ENCODE measurements at places on chromosomes 7 and 10.
A peak's percentile ranks its signal among the peaks of the same experiment; 100 is the strongest.

GRCh38 chr7:134071355-134072331 lies 55.5 kb upstream of the LRGUK start:
- DNase-seq, result no peak

GRCh38 chr7:136104269-136104603 lies 127.1 kb upstream of the MTPN start:
- DNase-seq, result no peak

DNA sequence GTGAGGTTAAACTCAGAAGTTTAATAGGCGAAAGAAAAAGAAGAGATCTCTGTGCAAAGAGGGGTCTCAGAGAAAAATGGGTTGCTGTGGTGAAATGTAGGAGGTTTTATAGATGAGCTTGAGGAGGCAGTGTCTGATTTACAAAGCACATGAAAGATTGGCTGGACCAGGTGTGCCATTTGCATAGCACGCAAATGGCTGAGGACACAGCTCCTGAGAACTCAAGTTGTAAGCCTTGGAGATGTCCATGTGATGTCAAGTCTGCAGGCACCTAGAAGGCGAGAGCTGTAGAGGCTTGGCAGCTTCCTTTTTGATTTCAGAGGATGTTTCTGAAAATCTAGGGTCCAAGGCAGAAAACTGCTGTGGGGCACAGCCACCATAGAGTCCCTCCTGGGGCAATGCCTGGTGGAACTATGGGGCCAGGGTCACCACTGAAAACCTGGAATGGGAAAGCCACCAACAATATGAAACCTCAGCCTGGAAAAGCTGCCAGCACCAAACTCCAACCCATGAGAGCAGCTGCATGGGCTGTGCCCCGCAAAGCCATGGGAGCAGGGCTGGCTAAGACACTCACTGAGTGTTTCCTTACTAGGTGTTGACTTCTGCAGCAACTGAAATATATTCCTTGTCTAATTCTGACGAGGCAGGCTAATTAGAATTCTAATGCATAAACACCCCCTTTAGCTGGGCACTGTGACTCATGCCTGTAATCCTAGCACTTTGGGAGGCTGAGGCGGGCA lies 96.9 kb upstream of the TNS3 start:
- DNase-seq, result no peak

DNA sequence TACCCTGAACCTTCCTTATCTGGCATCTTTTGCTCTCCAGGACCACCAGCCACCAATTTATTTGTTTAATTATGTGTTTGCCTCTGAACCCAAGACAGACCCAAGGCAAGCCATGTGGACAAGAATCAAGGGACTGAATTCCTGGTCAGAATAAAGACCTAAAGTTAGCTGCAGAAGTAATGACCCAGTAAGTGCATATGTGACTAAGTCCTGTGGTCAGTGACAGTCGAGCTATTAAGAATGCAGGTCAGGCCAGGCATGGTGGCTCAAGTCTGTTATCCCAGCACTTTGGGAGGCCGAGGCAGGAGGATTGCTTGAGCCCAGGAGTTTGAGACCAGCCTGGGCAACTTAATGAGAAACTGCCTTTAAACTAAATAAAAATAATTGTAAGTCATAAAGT lies 139.4 kb downstream of the CCDC71L start:
- no peak for DNase-seq

DNA sequence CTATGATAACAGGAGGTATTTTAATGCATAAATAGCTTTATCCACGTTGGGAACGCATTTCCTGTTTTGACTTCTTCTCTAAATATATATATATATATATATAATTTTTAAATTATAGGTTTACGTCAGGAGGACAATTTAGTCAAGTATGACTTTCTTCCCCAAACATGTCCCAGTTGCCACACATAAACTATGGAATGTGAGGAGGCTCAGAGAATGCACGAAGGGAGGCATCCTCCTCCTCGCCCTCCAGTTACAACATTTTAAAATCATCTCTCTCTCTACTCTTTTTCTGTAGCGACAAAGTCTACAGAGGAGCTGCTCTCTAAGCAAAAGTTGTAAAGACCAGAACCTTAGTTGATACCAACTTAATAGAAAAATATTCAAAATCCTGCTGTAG lies 106.9 kb upstream of the LYZL1 start:
- DNase-seq, result peak; percentile 48

- DNase-seq, result no peak
Measured at GRCh38 chr7:93249491-93250148, 17.5 kb downstream of the VPS50 start.

DNA sequence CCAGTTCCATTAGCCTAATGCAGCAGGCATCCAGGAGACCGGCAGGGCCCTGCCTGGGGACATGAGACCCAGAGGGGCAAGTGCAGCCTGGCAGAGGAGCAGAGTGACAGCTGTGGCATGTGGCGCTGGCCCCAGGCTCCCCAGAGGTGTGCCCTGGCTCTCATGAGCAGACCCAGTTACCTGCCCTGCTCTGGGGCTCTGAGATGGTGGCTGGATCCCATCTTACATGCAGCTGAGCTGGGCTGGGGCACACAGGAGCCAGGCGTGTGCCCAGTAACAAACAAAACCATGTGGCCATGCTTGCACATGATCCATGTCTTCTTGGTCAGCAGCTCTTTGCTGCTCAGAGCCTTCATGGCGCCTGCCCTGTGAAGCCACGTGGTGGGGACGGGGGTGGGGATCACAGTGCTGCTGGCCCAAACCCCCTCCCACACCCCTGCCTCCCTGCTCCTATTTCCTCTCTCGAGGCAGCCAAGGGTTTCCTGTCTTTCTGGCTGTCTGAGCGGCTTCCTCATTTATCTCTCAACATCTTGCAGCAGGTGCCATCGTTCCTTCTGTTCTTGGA lies 40.3 kb upstream of the GTF2I start:
- DNase-seq, result no peak

DNA sequence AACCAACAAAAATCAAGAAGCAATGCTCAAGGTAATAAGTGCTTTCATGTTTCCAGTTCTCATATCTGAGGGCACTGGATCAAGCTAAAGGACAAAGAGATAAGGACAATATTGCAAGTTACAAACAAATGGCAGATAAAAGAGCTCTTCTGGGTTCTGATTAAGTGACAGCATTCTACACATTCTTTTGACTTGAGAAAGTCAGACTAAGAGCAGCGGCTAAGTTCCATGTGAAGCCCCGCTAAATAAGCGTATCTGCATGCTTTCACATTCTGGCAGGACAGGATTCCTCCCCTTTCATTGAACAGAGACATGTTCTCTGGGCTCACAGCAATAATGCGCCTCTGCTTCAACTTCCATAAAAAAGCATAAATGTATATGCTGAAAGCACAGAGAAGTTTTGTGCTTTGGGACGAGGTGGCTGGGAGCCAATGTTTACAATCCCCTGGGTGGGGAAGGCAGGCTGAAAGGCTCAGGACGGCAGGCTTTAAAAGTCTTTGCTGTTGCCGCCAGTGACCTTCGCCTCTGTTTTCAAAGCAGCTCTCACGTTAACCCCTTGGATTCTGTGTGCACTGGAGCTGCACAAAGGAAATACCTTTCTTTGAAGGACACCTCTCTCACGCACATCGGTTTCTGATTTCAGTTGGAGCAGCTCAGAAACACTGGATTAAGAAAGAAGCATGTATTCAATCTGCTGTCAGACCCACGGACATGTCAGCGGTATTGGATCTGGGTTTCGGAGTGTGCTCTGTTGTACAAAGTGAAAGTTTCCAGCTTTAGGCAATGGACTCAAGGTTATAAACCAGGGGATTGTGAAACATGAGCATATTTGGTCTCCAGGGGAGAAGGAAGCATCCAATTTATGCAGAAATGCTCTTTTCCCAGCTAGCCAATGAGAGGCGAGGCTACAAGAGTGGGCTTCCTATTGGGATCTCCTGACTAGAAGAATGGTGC lies 105.4 kb upstream of the FAM133B start:
- DNase-seq, result peak; percentile 42

DNA sequence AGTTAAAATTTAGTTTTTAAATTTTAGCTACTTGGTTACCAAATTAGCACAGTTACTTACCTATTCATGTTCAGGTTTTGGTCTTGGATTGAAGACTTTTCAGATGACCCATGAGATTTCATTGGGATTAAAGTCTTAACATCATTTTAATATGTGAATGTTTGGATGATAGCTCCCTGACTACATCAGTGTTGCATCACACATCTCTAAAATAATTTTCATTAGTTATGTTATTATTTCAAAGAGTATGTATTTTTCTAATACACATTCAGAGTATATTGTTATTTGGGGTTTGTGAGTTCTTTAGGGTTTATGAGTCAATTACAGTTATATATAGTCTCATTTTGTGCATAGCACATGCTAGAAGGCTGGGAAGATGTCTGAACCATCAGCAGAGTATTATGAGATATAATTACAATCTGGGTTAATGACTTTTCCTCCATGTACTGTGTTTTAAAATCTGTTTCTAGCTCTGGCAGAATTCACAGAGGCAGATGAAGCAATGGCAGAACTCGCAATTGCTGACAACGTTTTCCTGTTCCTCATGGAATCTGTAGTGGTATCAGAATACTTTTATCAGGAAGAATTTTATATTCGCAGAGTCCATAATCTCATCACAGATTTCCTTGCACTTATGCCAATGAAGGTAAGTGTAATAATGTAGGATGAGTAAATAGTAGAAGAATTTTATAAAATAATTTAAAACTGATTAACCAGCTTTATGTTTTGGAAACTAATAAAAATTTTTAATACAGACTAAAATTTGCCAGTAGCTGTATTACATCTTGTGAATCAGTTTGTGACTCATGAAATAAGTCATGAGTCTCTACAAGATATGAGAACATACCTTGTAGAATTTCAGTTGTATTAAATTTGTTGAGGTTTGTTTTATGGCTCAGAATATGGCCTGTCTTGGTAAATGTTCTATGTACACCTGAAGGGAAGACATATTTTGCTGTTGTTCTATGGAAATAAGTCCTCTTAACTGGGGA lies 26.9 kb downstream of the NUP205 start:
- DNase-seq, result no peak

GRCh38 chr10:115129752-115130151 lies 36.6 kb downstream of the ATRNL1 start:
- DNase-seq, result peak; percentile 1

DNA sequence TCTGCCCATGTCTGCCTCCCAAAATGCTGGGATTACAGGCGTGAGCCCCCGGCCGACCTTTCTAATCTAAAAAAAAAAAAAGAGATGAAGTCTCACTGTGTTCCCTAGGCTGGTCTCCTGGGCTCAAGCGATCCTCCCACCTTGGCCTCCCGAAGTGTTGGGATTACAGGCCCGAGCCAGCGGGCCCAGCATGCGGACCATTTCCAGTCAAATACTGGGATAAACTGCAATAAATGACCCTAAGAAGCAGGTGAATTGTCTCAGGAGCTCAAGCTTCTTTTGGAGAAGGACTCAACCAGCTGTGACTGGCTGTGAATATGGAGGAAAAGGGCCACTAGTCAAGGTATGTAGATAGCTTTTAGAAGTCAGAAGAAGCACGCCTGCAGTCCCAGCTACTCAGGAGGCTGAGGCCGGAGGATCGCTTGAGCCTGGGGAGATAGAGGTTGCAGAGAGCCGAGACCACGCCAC lies 550 bp upstream of the CREM start:
- no peak for DNase-seq

GRCh38 chr7:1134951-1135350 lies 25.0 kb downstream of the ZFAND2A start:
- DNase-seq, result no peak

DNA sequence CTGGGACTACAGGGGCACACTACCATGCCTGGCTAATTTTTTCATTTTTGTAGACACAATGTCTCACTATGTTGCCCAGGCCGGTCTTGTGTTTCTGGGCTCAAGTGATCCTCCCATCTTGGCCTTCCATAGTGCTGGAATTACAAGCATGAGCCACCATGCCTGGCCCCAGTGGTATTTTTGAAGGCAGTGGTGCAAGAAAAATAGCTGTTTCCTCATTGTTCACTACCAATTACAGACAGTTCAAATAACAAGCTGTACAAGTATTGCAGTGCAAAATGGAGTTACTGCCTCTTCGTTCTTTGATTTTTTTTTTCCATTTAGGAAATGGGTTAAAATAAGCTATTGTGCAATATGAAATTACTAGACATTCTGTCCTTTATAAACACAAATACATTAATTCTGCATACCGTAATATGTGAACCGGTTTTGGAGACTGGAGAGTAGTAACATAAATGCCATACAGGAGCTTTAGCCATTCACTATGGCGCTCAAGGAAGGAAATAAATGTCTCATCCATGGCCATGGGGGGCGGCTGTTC lies 35.0 kb upstream of the BPGM start:
- DNase-seq, result no peak

DNA sequence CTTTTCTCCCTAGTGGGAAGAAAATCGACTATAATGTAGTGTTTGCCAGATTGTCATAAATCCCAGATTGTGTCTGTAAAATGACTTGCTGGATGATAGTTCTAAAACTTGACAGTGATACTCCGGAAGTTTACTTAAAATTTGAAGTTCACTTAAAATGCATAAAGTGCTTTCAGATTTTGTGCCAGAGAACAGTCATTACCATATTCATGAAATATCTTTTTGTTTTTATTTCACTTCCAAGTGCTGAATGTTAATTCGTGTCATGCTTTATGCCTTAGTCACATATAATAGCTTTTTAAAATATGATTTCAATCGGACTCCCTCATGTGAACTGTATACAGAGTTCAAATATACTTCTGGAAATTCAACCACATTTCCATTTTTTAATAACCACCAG lies 30.4 kb downstream of the PRPF18 start:
- DNase-seq, result no peak

GRCh38 chr10:133277277-133277992 lies 767 bp upstream of the ADAM8 start:
- DNase-seq, result no peak

DNA sequence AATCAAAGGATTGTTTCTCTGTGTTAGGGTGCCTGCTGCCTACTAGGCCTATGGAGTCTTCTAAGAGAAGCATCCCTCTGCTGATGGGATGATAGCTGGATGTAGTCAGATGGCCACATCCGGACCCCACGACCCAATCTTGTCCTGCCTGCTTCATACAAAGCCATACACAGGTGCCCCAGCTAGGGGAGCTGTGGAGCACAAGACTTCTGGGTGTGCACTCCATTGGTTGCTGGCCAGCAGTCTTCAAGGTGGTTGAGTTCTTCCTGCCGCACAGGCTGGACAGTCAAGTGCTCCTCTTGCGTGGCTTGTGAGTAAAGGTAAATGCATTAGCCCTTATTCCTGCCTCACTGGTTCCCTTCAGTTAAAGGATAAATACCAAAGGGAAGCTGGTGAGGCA lies 120.2 kb downstream of the TEX36 start:
- DNase-seq, result no peak

GRCh38 chr7:72316148-72316547 lies 96.0 kb downstream of the CALN1 start:
- DNase-seq, result no peak

DNA sequence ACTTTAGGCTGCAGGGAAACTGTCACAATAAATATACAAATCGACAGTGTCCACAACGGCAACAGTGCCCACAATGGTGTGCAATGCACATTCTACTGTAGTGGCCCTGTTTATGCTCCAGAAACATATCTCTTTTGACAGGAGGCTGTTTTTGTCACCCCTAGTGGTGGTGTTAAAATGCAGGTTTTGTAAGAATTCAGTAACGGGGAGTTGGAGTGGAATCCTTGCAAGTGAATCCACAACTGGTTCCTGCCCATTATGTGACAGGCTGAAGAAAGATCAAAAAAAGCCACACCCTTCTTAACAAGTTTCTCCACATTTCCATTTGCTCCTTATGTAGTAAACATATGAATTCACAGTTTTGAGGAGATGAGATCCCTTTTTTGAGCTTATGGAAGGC lies 58.5 kb downstream of the BEND7 start:
- DNase-seq, result no peak

GRCh38 chr10:48305905-48306264 lies 592 bp upstream of the MAPK8 start:
- no peak for DNase-seq

GRCh38 chr7:17038160-17038782 lies 156.5 kb upstream of the AGR3 start:
- no peak for DNase-seq

Measured in hepatic stellate cell (primary cell).